ENCODE measurements at places on chromosomes 5 and 9. TPM values are rescaled to one million over a fixed set of nuclear protein-coding genes. Genes with fewer than 3 reads are reported as not detected.

FOXI1 gene
- total RNA-seq, result not detected

CCNJL gene
- total RNA-seq, result 4.9 TPM

GPR151 gene
- total RNA-seq, result not detected

ROR2 gene
- total RNA-seq, result not detected

LCN10 gene
- total RNA-seq, result not detected

CKMT2 gene
- 0.44 TPM for total RNA-seq

FREM1 gene
- not detected for total RNA-seq

C6 gene
- not detected for total RNA-seq

IL3 gene
- total RNA-seq, result not detected

MEGF10 gene
- 0.15 TPM for total RNA-seq

SOX30 gene
- not detected for total RNA-seq

SPATA31E1 gene
- total RNA-seq, result not detected
